Stimulated activated memory B cell treated with anti-CD40 and anti-IgM and Interleukin-4, amounts not matched to agents 10 μg/mL and 1 μg/mL and 100 μg/mL, for 72 hours (primary cell): ENCODE measurements at places on chromosomes 7 and 10.
A peak's percentile ranks its signal among the peaks of the same experiment; 100 is the strongest.

- ATAC-seq: no peak
These were observed 19.3 kb upstream of the FAM13C start for GRCh38 chr10:59381687-59382086.

DNA sequence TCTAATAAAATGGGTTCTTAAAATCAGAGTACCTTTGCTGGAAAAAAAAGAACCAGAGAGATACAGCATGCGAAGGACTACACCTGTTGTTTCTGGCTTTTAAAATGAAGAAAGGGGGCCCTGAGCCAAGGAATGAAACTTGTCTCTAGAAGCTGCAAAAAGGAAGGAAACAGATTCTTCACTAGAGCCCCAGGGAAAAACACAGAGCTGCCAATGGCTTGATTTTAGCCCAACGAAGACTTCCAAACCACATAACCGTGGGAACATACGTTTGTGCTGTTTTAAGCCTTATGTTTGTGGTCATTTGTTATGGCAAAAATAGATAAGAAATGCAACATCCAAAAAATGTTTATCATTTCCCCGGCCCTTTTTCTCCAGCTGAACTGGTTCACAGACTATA is 780.0 kb downstream of the SORCS1 start:
- ATAC-seq: no peak

- ATAC-seq: no peak
These were observed 5.7 kb downstream of the C1GALT1 start for GRCh38 chr7:7188091-7188490.

- ATAC-seq: no peak
These were observed 342.9 kb downstream of the CALN1 start for GRCh38 chr7:72069263-72069662.

- ATAC-seq: no peak
These were observed 6.9 kb upstream of the CYTH3 start for GRCh38 chr7:6279341-6279740.

GRCh38 chr7:140686921-140687320 is 9.6 kb upstream of the NDUFB2 start:
- no peak for ATAC-seq

GRCh38 chr7:27030393-27031050 is 65.3 kb downstream of the HOXA1 start:
- no peak for ATAC-seq

DNA sequence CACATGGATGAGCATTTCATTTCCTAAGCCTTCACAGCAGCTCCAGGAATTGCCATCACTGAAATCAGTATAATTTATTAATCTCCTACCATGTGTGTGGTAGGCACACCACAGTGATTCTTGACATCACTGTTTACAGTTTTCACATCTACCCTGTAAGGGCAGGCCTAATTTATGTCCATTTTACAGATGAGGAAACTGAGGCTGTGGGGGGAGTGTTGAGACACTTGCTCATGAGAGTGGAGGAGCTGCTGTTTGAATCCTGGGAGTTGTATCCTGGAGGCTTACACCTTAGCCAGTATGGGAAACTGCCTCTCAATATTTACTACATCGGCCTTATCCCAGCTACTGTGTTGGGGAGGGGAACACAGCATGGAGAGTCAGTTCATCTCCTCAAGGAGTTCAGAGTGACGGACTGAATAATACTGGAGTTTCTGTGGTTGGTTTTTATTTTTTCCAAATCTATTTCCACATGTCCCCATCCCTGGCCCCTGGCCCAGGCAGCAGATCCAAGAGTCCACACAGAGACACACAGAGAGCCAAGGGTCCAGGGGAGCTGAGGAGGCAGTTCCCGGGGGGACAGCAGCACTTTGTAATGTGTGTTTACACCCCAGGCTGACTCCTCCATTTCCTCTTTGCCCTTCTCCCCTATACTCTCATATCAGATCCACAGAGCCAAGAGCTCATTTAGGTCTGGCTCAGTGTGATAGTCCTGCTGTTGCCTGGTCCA is 13.2 kb downstream of the UBTD1 start:
- ATAC-seq: no peak

- ATAC-seq: no peak
These were observed 41.7 kb downstream of the INPP5A start for GRCh38 chr10:132579027-132579859.

DNA sequence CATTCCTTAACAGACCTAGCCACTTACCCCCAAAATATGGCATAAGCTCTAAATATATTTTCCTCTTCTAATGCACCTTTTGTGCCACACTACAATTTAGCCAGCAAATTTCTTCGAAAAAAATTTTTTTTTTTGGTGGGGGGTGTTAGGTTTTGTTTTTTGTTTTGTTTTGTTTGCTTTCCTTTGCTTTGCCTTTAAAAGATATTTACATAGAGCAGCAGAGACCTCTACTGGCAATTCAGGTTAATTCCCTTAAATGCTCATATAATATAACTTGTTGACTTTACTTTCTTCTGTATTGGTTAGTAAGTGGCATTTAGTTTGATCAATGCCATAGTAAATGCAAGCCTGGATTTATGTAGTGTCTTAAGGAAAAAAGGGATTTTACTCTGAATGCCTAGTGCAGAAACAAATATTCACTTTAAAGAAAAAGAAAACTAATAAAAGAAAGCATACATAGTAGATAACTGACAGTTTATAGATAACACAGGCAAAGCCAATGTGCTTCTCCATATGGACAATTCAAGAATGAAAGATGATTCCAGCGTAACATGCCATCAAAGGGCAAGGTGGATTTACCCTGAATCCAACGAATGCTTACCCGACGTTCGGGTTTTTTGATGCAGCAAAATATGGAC is 1250.6 kb downstream of the GATA3 start:
- no peak for ATAC-seq

- no peak for ATAC-seq
These were observed 195.1 kb upstream of the AUTS2 start for GRCh38 chr7:69403169-69403568.

DNA sequence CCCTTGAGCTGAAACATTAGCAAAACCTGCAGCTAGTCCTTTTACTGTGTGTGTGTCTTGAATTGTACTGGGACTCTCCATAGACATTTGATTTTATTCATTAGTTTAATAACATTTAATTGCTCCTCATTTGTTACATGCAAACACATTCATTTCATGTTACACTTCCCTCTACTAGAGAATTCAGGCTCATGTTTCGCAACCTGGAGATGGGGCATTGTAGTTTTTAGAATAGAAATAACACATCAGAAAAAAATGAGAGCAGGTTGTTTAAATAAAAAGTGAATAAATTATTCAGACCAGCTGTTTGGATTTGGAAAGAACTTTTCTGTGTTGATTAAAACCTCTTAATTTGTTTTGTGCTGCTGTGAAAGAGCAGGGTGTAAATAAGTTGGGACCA is 243.9 kb downstream of the ETV1 start:
- no peak for ATAC-seq

DNA sequence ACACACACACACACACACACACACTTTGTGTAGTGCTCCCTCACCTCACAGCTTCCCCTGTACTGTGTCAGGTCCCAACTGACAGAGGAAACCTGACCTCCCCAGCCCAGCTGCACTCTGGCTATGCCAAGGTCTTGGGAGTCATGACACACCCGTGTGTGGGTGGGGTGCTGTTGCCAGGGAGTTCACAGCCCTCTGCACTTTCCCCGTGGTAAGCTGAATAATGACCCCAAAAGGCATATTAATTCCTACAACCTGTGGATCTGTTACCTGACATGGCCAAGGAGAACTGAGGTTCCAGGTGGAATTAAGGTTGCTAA is 8.9 kb upstream of the NANOS1 start:
- no peak for ATAC-seq

- ATAC-seq: no peak
These were observed 20.3 kb downstream of the CACUL1 start for GRCh38 chr10:118734475-118734874.

- no peak for ATAC-seq
These were observed 30.8 kb downstream of the TNPO3 start for GRCh38 chr7:129024125-129024524.

DNA sequence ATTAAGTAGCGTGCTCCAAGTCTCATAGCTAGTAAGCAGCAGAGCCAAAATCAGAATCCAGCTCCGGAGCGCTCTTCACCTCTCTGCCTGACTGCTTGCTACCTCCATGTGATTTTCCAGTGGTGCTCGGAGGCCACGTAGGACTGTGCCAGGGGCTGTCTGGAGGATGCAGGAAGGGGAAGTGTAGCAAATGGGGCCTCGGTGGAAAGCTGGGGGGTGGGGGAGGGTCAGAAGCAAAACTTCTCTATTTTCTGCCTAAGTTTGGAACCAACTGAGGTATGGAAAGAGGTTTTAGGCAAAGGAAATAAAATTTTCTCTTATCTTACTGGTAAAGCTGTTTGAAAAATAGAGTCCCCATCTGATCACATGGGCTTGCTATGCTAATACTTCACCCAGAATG is 108.7 kb downstream of the TBXAS1 start:
- no peak for ATAC-seq

DNA sequence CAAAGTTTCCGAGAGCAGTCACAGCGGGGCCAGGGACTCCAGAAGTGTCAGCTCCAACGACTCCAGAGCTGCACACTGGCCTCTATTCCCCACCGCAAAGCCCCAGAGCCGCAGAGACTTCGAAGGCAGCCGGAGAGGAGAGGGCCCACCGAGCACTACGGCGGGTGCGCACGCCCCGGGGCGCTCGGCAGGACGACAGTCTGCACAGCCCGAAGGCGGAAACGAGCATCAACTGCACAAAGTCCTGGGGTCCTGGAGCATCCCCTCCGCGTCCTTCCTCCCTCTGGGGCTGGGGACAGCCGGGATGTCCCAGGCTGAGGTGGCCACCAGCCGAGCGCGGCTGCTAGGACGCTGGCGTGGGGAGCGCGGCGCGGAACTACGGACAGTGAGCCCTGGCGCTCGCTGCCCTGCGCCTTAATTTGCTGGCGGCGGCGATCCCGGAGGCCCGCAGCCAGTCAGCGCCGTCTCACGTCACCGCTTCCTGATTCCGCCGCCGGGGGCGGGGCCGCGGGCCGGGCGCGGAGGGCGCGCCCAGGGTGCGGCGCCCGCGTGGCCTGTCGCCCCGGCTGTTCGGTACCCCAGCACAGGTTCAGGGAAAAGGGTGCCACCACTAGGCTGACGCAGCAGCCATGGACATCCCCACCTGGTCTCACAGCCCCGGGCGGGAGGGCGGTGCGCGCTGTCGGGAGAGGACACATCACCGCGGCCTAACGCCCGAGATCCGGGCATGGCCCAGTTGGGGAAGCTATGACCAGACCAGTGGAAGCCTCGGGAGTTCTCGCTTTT is at the start of gene TBX20:
TBX20 (minus strand) TSS at position 391 of the 786 bp plus-strand sequence. CDS start 480 bp downstream, outside the sequence.
- peak; percentile 41 for ATAC-seq

GRCh38 chr10:34181553-34182300 is 633.4 kb downstream of the PARD3 start:
- no peak for ATAC-seq

GRCh38 chr10:100528123-100528886 is 1.4 kb downstream of the NDUFB8 start:
- ATAC-seq: peak; percentile 46

- peak; percentile 42 for ATAC-seq
These were observed 9.5 kb downstream of the GLI3 start for GRCh38 chr7:42227541-42227935.

DNA sequence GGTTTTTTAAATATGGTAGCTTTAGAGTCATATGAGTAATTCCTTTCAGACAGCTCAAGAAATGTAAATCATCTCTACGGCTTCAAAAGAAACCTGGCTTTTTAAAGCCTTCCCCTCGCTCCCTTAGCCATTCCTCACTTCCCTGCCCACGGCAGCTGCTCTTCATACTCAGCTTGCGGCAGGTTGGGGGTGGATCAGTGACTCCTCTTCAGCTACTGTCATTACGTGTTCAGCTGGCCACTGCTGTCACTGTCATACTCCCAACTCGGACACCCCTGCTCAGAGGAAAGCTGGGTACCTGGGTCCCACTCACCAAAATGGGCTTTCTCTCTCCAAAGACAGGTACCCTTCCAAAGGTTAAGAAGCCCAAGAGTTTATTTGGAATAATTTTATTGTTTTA is 6.6 kb downstream of the YWHAG start:
- no peak for ATAC-seq

- ATAC-seq: no peak
These were observed 3.2 kb upstream of the INSIG1 start for GRCh38 chr7:155294511-155294778.

- ATAC-seq: no peak
These were observed 6.9 kb downstream of the KPNA7 start for GRCh38 chr7:99201027-99201426.

DNA sequence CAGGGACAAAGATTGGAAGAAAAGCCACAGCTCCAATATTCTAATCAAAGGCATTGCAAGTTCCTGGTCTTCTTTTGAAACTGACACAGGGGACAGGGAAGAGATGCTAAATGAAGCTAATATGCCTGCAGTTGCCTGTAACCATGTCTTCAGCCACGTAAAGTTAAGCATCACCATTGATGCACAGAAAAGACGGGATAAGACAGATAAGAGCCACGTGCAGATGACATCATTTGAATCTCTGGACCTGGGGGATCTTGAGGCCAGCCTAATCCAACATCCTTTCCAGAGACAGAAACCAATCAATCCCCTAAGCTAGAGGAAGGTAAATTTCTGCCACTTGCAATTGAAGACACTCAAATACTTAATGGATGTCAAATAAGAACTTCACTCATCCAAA is 93.4 kb downstream of the PIP4K2A start:
- ATAC-seq: no peak

DNA sequence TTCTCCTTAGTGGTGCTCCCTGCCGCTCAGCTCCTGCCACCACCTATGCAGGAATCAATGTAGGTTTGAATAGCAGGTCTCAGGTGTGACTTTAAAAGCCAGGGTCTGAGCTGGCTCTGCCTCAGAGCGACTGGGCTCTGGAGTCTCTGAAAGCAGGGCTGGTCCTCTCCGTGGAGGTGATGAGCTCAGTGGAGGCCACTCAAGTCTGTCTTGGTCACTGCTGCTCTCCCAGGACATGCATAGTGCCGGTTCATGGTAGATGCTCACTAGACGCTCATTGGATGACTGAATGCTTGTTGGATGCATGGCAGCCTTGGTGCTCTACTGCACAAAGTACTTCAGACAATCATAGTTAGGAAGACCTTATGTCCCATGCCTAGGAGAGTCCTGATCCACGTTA is 45.1 kb upstream of the PTF1A start:
- no peak for ATAC-seq

- ATAC-seq: no peak
These were observed 126.1 kb downstream of the RNF32 start for GRCh38 chr7:156766666-156767065.

GRCh38 chr7:15084368-15084767 is 181.8 kb upstream of the DGKB start:
- no peak for ATAC-seq

GRCh38 chr10:33385686-33386085 is 51.2 kb upstream of the NRP1 start:
- ATAC-seq: no peak

- no peak for ATAC-seq
These were observed 65.8 kb downstream of the PIP4K2A start for GRCh38 chr10:22648547-22648961.

DNA sequence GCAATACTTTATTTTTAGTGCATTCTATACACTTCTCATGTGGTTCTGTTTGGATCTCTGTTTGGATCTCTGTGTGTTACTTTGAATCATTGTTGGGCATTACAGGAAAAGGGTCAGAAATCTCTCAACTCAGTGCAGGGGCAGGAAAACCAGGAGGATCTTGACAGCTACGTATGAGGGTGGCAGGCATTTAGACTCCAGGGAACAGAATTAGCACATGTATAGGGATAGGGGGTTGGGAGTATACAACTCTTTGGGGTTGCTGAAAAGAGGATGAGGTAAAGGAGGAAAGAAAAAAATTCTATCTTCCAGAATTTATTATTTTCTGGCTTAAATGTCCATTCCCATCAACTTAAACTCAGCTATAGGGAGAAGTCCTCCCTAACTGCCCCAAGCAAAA is 59.4 kb upstream of the MKI67 start:
- ATAC-seq: no peak

- no peak for ATAC-seq
These were observed 31.0 kb downstream of the TACR2 start for GRCh38 chr10:69385454-69386350.
